RWPE2 (cell line): ENCODE measurements at places on chromosomes 6 and 20.

GRCh38 chr20:51732096-51732791 is 35.9 kb downstream of the ATP9A start:
- H3K27me3 ChIP-seq: no peaks in the 10 kb centered on the region
- no peak overlapping the region for H3K27ac ChIP-seq
- H3K36me3 ChIP-seq: no peaks in the 10 kb centered on the region
- no peak for DNase-seq
- no peak overlapping the region for H3K4me3 ChIP-seq

DNA sequence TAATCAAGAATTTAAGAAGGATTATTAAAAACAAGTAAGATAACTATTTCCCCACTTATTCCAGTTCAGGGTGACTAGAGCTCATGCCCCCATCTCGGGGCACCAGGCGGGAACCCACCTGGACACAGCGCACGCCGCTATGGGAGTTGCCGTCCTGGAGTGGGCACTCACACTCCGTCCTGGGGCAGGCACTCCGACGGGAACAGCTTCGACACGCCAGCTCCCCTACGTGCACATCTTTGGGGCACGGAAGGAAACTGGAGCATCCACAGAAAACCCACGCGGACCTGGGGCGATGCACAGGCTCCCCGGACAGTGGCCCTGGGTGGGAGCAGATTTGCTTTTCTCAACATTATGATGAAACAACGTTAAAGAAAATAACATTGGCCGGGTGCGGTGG is 52.0 kb upstream of the GATA5 start:
- no peaks in the 10 kb centered on the region for H3K36me3 ChIP-seq
- no peak for DNase-seq
- H3K4me3 ChIP-seq: no peak overlapping the region
- H3K4me1 ChIP-seq: no peaks in the 10 kb centered on the region

GRCh38 chr6:45054610-45055009 is 273.5 kb upstream of the RUNX2 start:
- H3K27me3 ChIP-seq: no peaks in the 10 kb centered on the region
- H3K36me3 ChIP-seq: no peaks in the 10 kb centered on the region
- peaks cover 14% of the 10 kb centered on the region for H3K4me1 ChIP-seq
- no peak for DNase-seq

- DNase-seq: no peak
- H3K4me3 ChIP-seq: no peak overlapping the region
- no peaks in the 10 kb centered on the region for H3K4me1 ChIP-seq
Measured at GRCh38 chr20:24423390-24424313, 45.8 kb upstream of the SYNDIG1 start.

GRCh38 chr20:5195655-5196054 is 68.8 kb downstream of the CDS2 start:
- no peaks in the 10 kb centered on the region; the same call in 1 of the 2 replicates for H3K36me3 ChIP-seq
- no peak overlapping the region for H3K4me3 ChIP-seq
- DNase-seq: no peak
- peaks cover 3% of the 10 kb centered on the region for H3K4me1 ChIP-seq
- H3K27ac ChIP-seq: no peak overlapping the region
- H3K27me3 ChIP-seq: no peaks in the 10 kb centered on the region

- peaks cover 29% of the 10 kb centered on the region for H3K4me1 ChIP-seq
- no peak overlapping the region for H3K4me3 ChIP-seq
- no peak for DNase-seq
- H3K36me3 ChIP-seq: no peaks in the 10 kb centered on the region
- no peak overlapping the region for H3K27ac ChIP-seq
- H3K27me3 ChIP-seq: no peaks in the 10 kb centered on the region
Measured at GRCh38 chr6:36671687-36672375, 6.7 kb upstream of the CDKN1A start.

- H3K4me3 ChIP-seq: no peak overlapping the region
- H3K36me3 ChIP-seq: no peaks in the 10 kb centered on the region
- DNase-seq: peak; percentile 93
- no peaks in the 10 kb centered on the region for H3K4me1 ChIP-seq
- no peaks in the 10 kb centered on the region for H3K27me3 ChIP-seq
Measured at GRCh38 chr20:50366270-50367103, 143.7 kb upstream of the PTPN1 start.

- H3K27me3 ChIP-seq: peaks cover 46% of the 10 kb centered on the region
- DNase-seq: no peak
Measured at GRCh38 chr20:60310560-60311349, 352.5 kb downstream of the CDH26 start.

GRCh38 chr6:6595952-6596351 is 7.4 kb downstream of the LY86 start:
- no peak overlapping the region for H3K4me3 ChIP-seq
- no peaks in the 10 kb centered on the region for H3K27me3 ChIP-seq
- no peak overlapping the region for H3K27ac ChIP-seq
- DNase-seq: no peak
- no peaks in the 10 kb centered on the region for H3K4me1 ChIP-seq

DNA sequence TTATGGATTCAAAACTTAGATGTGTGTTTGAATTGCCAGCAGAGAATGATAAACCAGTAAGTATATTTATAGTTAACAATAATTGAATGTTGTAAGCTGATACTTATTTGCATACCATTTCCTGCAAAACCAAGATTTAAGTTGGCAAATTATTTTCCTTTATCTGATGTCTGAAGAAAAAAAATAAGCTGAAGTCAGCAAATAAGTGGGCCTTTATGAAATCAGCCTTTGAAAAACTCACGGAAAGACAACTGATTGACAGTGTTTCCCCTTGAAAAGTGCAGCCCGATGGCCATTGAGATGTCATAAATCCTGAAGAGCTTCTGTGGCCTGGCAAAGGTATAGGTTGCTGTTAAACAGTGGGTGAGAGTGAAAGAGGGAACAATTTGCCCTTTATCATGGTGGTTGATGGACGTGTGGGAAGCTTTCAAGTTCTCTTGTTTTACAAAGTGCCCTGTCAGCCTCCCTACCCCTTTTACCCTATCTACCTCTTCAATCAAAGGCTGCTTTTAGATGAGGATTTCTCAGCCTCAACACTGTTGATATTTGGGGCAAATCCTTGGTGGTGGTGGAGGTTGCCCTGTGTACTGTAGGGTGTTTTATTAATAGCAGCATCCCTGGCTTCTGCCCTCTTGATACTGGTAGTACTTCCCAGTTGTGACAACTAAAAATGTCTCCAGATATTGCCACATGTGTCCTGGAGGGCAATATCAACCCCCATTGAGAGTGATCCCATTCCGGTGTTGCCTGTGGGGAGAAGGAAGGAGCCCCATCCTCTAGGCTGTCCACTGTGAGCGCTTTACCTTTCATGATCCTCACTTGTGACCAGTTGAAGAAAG is 50.2 kb downstream of the VAPB start:
- no peaks in the 10 kb centered on the region for H3K27me3 ChIP-seq
- no peaks in the 10 kb centered on the region for H3K4me1 ChIP-seq
- DNase-seq: peak; percentile 26
- no peak overlapping the region for H3K4me3 ChIP-seq

- no peak overlapping the region for H3K4me3 ChIP-seq
- peak overlapping the region; percentile 95 for H3K27ac ChIP-seq
- no peaks in the 10 kb centered on the region for H3K27me3 ChIP-seq
- DNase-seq: peak; percentile 91
Measured at GRCh38 chr6:170224694-170225660, 65.9 kb downstream of the DLL1 start.

DNA sequence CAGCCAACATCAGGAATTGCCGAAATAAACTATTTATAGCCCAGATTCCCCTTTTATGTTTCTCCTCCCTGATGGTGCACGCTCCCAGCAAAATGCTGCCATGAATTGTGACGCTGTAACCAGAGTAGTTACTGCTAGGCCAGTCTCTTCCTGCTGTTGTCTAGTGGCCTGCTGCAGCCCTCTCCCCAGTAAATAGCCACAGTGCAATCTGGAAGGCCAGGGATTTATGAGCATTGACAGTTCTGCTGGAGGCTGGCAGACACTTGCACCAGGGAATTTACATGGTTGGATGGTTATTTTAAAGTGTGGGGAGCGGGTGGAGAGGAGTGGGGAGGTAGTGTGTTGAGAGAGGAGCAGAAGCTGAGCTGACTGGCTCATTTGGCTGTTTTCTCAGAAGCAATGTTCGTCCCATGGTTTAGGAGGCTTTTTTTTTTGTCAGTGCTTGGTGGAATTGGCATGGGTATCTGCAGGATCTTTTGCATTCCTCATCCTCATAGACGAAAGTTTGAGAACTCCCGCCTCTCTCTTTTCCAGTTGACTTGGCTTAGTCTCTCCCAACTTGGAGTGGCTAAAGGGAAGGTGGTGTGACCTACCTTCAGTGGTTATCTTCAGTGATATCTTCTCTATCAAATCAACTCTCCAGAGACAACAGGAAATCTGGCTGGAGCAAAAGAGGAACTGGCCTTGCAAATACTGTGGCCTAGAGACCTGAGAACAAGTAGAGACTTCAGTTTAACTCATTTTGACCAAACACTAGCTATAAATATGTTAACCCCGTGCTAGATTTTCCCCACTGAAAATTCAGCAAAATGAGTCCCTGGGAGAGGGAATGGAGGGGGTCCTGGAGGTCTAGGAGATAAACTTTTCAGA is 99.3 kb upstream of the VSTM2L start:
- no peak for DNase-seq
- H3K27ac ChIP-seq: no peak overlapping the region
- H3K36me3 ChIP-seq: peaks cover 17% of the 10 kb centered on the region
- no peaks in the 10 kb centered on the region for H3K4me1 ChIP-seq

- no peaks in the 10 kb centered on the region for H3K4me1 ChIP-seq
- H3K4me3 ChIP-seq: no peak overlapping the region
- no peak overlapping the region for H3K27ac ChIP-seq
- no peak for DNase-seq
- no peaks in the 10 kb centered on the region for H3K36me3 ChIP-seq
Measured at GRCh38 chr6:166242888-166243287, 65.3 kb downstream of the PRR18 start.

- DNase-seq: no peak
- H3K36me3 ChIP-seq: no peaks in the 10 kb centered on the region
- H3K27ac ChIP-seq: no peak overlapping the region
- H3K27me3 ChIP-seq: no peaks in the 10 kb centered on the region
- no peaks in the 10 kb centered on the region for H3K4me1 ChIP-seq
Measured at GRCh38 chr6:167988945-167989841, 8.3 kb upstream of the KIF25 start.

DNA sequence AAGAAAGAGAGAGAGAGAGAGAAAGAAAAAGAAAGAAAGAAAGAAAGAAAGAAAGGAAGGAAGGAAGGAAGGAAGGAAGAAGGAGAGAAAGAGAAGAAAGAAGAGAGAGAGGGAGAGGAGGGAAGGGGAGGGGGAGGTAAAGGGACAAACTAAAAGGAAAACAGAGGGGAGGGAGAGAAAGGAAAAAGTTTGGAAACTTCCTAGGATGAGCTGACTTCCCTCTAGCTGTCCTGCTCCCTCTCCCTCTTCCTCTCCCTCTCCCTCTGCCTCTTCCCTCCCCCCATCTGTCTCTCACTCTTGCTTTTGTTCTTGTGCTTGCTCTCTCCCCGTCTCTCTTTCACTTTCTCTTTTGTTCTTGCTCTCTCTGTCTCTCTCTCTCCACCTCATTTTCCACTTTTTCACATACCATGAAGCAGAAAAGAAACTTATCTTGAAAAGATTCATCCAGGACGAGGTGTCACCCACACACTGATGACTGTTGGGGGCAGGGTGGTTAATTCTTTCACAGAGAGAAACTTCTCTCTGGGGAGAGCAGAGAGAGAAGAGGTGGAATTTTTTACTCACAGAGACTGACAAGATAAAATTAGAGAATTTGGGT is 56.4 kb upstream of the DUSP22 start:
- no peaks in the 10 kb centered on the region for H3K27me3 ChIP-seq
- no peaks in the 10 kb centered on the region for H3K4me1 ChIP-seq
- no peaks in the 10 kb centered on the region for H3K36me3 ChIP-seq
- peak overlapping the region; percentile 13 for H3K4me3 ChIP-seq
- H3K27ac ChIP-seq: no peak overlapping the region
- DNase-seq: no peak

GRCh38 chr20:48754292-48754691 is 73.5 kb downstream of the PREX1 start:
- no peak for DNase-seq
- no peaks in the 10 kb centered on the region for H3K4me1 ChIP-seq
- H3K4me3 ChIP-seq: no peak overlapping the region
- H3K36me3 ChIP-seq: no peaks in the 10 kb centered on the region
- H3K27me3 ChIP-seq: no peaks in the 10 kb centered on the region
- H3K27ac ChIP-seq: no peak overlapping the region

DNA sequence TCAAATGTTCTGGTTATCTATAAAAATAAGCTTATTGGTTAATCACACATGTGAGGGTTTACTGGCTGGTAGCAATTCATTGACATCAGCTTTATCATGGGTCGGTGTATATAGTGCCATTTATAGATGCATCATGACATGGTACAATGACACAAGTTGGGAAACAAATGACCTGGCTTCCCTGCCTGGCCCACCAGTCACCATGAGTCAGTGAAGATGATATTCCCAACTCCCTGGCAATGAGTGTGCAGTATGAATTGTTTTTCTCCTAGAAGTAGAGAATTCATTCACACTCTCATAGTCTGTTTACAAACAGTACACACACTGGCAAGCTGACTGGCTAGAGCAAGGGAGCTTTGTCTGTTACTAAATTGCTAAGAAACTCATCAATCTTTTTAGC is 37.2 kb upstream of the CALHM6 start:
- DNase-seq: no peak
- H3K4me3 ChIP-seq: no peak overlapping the region
- peaks cover 6% of the 10 kb centered on the region for H3K4me1 ChIP-seq
- H3K27me3 ChIP-seq: no peaks in the 10 kb centered on the region
- peaks cover 41% of the 10 kb centered on the region for H3K36me3 ChIP-seq

GRCh38 chr6:126227833-126228702 is 111.8 kb upstream of the CENPW start:
- H3K36me3 ChIP-seq: no peaks in the 10 kb centered on the region
- no peak for DNase-seq
- H3K27me3 ChIP-seq: no peaks in the 10 kb centered on the region
- H3K27ac ChIP-seq: no peak overlapping the region

DNA sequence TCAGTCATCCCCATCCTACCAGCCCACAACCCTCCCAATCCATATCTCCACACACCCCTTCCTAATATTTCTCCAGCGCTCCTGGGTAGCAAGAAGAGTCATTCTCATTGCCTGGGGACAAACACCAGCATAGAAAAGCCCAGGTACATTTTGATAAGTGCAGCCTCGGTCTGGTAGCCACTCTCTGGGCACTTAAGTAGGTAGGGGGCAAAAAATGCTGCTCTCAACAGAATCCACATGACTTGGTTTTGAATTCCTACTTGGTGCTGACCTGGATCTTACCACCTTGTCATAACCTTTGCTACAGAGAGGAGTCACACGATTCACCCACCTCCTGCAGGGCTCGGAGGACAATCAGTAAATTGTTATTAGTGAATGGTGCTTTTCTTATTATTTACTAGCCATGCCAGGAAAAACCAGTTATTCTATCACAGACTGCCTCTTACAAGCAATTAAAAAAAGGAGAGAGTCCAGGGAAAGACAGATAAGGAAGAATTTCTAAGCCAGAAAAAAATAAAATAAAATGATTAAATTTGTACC is 249.1 kb downstream of the LY86 start:
- no peak for DNase-seq
- H3K27me3 ChIP-seq: no peaks in the 10 kb centered on the region
